Stimulated activated CD8-positive, alpha-beta memory T cell treated with anti-CD3 and anti-CD28 coated beads, Interleukin-2, amount 100 ng/mL, for 1 hour (primary cell): ENCODE measurements at places on chromosomes 4 and X.

GRCh38 chrX:46882266-46882665, 30.0 kb upstream of the JADE3 start:
- no peak for DNase-seq

DNA sequence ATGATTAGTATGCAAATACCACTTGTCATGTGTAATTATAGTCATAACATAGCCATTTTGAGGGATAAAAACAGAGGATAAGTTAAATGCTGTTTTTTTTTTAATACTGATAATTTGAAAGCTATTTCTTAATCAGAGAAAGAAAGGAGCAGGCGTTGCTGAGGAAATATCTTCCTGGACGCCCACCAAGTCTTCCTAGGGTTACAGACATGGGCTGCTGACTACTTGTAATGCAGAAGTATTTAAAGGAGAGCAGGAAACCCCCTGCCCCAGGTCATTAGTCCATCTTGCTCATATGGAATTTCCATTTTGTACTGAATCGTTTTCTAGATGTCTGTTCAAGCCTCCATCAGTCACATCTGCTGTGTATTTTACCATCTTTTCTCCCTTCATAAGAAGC, 176.2 kb downstream of the ADGRL3 start:
- DNase-seq: no peak

DNA sequence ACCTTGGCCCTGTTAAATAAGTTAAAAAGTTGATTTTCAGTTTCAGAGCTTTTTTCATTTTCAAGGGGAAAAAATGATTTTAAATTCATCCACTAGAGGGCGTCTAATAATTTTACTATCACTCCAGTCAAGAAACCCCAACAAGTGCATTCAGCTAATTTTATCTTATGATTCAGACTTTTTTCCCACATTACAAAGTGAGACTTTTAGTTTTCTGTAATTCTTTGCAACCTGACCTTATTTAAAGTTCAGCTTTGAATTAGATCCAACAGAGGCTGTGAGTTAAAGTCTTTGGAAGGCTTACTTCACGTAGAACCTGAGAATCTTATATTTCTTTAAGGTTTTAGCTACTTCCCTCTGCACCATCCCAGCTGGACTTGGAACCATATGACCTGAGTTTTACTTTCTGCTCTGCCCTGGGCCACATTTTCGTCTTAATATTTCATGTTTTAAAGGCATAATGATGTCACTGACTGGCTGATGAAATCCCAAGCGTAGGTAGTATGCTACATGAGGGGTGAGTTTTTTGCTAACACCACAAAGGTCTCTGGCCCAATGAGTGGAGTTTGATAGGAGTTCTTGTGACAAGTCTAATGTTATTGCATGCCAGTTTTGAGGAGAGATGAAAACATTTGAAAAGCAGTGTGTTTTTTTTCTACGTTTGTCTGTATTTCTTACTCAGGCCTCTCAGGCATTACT, 7.2 kb downstream of the GNRHR start:
- DNase-seq: no peak

GRCh38 chr4:92381616-92382015, 77.8 kb downstream of the GRID2 start:
- DNase-seq: no peak

- DNase-seq: no peak
Observed at GRCh38 chr4:80726471-80726870, 304.0 kb upstream of the BMP3 start.

DNA sequence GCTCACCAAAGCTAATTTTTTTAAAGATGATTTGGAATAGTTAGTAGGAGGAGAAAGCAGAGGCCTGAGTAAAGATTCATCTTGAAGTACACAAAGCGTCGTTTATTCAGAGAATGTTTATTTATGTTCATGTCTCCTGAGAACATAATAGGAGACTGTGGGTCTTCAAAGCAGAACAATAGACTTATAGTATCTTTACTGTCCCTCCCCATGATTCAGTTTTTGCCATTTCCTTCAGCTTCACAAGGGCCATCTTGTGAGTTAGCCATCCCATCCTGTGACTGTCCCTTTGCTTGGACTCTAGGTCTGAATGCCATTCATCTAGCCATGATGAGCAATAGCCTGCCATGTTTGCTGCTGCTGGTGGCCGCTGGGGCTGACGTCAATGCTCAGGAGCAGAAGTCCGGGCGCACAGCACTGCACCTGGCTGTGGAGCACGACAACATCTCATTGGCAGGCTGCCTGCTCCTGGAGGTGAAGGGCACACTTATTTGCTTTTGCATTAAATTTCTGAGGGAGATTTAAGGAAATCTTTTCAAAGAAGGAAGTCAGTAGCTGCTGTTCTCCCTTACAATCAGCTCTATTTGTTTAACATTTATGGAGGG, 105.8 kb downstream of the NFKB1 start:
- no peak for DNase-seq

GRCh38 chrX:15146515-15146914, 123.4 kb downstream of the ASB9 start:
- no peak for DNase-seq

DNA sequence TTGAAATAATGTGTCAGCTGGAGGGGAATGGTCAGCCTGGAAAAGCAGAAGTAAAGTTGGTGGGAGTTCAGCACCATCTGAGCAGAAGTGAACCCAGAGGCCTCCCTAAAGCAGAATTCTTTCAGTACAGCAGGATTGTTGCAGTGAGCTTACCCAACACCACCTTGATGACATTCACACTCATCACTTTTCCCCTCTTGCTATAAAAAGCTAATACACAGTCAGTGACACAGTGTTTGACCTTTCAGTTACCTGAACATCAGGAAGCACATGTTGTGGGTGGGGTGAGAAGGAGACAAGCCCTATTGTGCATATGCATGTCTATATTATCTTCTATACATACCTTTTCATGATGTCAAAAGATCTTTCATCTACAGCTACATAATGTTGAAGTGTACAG, 624.7 kb upstream of the ZFP42 start:
- no peak for DNase-seq

GRCh38 chr4:2702361-2702760, 53.8 kb downstream of the TNIP2 start:
- no peak for DNase-seq

DNA sequence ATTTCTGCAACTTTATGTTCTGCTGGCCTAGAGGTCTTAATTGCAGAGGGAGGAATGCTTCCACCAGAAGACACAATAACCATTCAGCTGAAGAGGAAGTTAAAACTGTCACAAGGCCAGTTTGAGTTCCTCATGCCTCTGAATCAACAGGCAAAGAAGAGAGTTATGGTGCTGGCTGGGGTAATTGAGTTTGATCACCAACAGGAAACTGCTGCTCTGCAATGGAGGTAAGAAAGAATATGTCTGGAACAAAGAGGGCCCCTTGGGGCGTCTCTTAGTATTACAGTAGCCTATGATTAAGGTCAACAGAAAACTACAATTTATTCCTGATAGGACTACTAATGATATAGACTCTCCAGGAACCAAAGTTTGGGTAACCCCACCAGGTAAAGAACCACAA, 744.0 kb downstream of the FSTL5 start:
- DNase-seq: no peak

DNA sequence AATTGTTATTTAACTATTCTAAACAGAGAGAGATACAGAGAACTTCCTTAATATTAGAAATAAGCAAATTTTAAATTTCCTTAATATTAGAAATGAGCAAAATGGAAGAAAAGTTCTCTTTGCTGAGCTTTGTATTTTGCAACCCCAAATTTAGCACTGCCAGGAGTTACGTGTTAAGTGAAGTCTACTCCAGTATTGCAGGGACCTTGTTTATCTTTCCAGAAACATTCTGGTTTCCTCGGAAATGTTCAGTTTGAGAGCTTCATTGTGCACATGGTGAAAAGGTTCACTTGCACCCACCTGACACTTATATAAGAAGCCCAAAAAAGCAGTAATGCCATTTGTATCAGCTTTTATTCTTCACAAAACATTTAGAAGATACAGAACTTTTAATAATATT, 6.2 kb upstream of the CXorf38 start:
- no peak for DNase-seq

DNA sequence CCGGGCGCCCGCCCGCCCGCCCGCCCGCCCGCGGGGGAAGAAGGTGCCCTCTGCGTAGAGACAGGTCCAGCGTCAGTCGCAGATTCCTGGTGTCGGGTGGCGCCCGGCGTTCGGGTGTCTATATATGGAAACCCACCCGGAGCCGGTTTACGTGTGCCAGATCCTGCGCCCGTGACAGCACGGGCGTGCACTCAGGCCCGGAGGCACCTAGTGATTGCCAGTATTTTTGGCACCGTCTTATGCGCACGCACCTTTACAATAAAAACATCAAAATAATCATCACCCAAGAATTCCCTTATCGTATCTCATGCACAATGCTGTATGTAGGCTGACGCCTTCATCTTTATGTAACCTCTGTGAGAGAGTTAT, 519 bp downstream of the SLC25A4 start:
- DNase-seq: no peak

DNA sequence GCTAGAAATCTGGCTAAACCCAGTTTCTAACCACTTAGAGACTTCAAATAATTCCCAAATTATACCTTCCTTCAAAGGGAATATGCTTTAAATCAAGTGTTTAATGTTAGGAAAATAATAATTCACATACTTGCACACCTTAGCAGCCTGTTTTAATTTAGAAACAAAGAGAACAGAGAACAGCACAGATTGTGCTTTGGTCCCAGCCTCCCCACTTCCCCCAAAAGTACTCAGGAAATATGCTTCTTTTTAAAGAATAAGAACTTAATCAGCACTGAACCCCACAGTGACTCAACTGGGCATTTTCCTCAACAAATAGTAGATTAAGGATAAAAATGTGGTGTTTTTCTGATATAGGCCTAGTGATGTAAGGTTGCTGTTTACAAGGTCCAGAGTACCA, 295.8 kb downstream of the GBA3 start:
- no peak for DNase-seq

- DNase-seq: no peak
Observed at GRCh38 chrX:49176421-49177326, 5.0 kb downstream of the PLP2 start.

- no peak for DNase-seq
Observed at GRCh38 chr4:42234817-42235216, 82.4 kb upstream of the BEND4 start.

- DNase-seq: no peak
Observed at GRCh38 chr4:52846502-52846901, 15.6 kb upstream of the RASL11B start.

DNA sequence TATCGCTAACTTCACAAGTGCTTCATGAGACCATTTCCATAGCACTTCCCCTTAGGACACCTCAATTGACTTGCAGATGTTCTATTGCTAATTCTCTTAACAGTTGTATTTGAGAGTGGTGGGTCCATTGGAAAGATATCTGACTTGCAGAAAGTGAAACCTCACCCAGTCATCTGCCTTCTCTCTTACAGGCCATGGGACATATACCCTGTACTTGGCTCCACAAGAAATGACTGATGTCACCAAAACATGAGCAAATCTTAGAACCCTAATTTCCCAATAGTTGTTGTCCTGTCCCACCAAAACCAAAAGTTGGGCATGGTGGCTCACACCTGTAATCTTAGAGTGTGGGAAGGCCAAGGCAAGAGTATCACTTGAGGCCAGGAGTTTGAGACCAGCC, 101.9 kb upstream of the MAML3 start:
- DNase-seq: no peak

DNA sequence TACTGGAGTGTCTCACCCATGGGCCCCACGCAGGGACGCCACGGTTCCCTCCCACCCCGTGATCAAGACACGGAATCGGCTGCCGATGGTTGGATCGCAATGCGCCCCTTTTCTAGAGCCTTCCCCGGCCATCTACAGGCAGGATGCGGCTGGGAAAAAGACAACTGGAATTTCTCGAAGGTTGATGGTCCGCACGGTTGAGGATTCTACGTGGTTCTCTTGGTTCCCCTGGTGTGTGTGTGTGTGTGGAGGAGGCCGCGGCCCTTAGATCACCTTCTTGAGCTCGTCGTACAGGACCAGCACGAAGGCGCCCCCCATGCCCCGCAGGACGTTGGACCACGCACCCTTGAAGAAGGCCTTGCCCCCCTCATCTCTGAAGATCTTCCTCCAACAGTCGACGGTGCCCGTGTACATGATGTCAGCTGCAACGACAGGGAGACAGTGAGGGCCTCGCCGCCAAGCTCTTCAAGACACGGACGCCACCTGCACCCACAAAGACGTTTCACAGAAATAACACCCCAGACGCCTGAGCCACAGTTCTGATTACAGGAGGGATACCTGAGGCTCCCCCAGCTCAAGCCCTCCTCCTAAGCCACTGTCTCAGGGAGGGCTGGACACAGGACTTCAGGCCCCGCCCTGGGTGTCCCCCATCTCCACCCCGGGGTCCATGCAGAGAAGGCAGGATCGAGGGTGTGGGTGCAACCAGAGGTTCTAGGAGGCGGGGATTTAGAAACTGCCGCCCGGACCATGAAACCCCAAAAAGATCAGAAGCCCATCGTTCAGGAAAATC, 5.4 kb downstream of the SLC25A6 start:
- no peak for DNase-seq

GRCh38 chr4:85886665-85887064, 411.7 kb downstream of the ARHGAP24 start:
- DNase-seq: no peak

DNA sequence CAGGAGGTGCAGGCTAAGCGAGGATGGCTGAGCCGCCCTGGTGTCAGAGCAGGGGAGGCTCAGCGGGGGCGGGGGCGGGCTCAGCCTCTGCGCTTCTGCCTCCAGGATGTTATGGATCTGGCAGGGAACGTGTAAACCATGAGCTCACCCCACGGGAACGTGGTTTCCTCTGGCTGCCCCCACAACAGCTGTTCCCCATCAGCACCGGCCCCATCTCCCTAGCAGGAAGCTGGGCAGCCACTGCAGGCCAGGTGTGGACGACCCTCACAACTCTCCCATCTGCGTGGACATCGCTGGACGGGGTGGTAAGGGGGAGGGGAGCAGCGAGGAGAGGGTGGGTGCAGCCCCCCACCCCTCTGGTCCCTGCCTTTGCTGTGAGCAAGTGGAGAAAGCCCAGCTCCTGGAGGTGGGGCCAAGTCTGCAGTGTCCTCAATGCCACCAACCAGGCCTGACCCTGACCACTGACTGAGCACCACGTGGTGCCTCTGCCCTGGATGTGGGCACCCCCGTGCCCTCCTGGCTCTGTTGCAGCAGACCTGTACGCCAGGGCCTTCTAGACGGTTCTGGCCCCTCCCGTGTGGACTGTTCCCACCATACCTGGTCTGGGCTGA, 28.1 kb upstream of the SPON2 start:
- DNase-seq: no peak

GRCh38 chr4:1418494-1419285, 12.4 kb upstream of the NKX1-1 start:
- DNase-seq: no peak

GRCh38 chr4:150329373-150329772, 251.1 kb downstream of the DCLK2 start:
- no peak for DNase-seq

DNA sequence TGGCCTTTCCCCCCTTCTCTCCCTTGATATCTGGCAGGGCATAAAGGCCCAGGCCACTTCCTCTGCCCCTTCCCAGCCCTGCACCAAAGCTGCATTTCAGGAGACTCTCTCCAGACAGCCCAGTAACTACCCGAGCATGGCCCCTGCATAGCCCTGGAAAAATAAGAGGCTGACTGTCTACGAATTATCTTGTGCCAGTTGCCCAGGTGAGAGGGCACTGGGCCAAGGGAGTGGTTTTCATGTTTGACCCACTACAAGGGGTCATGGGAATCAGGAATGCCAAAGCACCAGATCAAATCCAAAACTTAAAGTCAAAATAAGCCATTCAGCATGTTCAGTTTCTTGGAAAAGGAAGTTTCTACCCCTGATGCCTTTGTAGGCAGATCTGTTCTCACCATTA, 183.8 kb downstream of the AR start:
- no peak for DNase-seq

GRCh38 chrX:40240844-40241243, 143.1 kb upstream of the BCOR start:
- DNase-seq: no peak
